Central memory CD8-positive, alpha-beta T cell (primary cell): ENCODE measurements at places on chromosomes 4 and X.

DNA sequence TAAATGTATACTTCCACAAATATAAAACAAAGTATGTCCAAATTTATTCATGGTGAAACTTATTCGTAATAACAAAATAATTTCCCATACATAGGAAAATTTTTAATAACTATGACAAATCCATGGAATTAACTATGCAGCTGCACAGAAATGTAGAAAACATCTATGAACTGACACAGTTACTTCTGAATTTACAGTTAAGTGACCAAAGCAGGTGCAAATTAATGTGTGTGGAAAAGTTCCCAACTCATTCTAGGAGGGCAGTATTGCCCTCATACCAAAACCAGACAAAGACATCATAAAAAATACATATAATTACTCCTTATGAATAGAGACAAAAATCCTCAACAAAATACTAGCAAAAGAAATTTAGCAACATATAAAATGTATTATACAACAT is 12.5 kb downstream of the LDOC1 start:
- H3K4me3 ChIP-seq: no peak overlapping the region
- no peaks in the 10 kb centered on the region for H3K4me1 ChIP-seq
- no peak for DNase-seq
- no peaks in the 10 kb centered on the region for H3K36me3 ChIP-seq
- no peaks in the 10 kb centered on the region for H3K27me3 ChIP-seq

GRCh38 chr4:153834901-153835300 is 46.0 kb upstream of the SFRP2 start:
- H3K27ac ChIP-seq: no peak overlapping the region
- no peak overlapping the region for H3K4me3 ChIP-seq
- H3K27me3 ChIP-seq: peaks cover 17% of the 10 kb centered on the region
- H3K4me1 ChIP-seq: no peaks in the 10 kb centered on the region

GRCh38 chr4:139593091-139593564 is 37.1 kb upstream of the SETD7 start:
- H3K27me3 ChIP-seq: peaks cover 39% of the 10 kb centered on the region
- no peaks in the 10 kb centered on the region for H3K36me3 ChIP-seq
- H3K27ac ChIP-seq: no peak overlapping the region
- H3K4me3 ChIP-seq: no peak overlapping the region
- no peaks in the 10 kb centered on the region for H3K4me1 ChIP-seq

DNA sequence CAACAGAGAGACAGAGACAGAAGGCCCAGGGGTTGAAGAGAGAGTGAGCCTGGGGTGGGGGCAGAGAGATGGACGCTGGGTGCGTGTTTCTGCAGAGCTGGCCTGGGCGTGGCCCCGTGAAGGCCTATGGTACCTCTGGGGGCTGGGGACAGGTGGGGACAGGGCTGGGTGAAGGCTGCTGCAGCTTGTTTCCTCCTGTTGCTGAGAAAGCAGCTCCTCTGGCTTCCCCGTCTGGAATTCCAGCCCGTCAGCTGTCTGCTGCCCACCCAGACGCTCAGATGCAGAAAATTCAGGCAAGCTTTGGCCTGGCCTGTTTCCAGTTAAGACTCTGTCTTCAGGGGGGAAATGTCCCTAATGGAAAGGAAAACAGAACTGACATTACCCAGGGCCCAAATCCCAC is 76.8 kb upstream of the PSAPL1 start:
- no peaks in the 10 kb centered on the region for H3K36me3 ChIP-seq
- H3K27ac ChIP-seq: no peak overlapping the region
- peaks cover 73% of the 10 kb centered on the region for H3K27me3 ChIP-seq
- no peak for DNase-seq
- no peak overlapping the region for H3K4me3 ChIP-seq

DNA sequence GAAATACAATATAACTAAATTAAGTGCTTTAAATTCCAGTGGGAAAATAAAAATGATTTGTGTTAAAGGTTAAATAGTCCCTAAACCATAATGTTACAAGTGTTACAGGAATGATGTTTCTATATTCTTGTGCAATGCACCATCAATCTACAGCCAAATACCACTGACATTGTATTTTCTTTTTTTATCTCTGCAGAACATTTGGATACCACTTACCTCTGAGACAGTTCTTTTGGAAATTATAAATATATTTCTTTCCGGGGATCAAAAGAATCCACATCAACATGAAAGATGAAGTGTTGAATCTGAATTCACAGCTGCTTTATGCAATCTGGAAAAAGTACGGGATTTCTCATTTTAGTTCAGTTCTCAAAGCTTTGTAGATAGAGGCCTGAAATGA is 518.3 kb upstream of the AGA start:
- no peaks in the 10 kb centered on the region for H3K36me3 ChIP-seq
- H3K27me3 ChIP-seq: no peaks in the 10 kb centered on the region
- no peak for DNase-seq
- H3K4me3 ChIP-seq: no peak overlapping the region

GRCh38 chr4:61934198-61934597 is 734.1 kb downstream of the ADGRL3 start:
- DNase-seq: no peak
- no peaks in the 10 kb centered on the region for H3K36me3 ChIP-seq
- no peak overlapping the region for H3K4me3 ChIP-seq
- no peak overlapping the region for H3K27ac ChIP-seq
- H3K27me3 ChIP-seq: no peaks in the 10 kb centered on the region
- H3K4me1 ChIP-seq: no peaks in the 10 kb centered on the region

GRCh38 chr4:150390531-150390910 is 191.4 kb upstream of the MAB21L2 start:
- H3K27ac ChIP-seq: no peak overlapping the region
- DNase-seq: no peak
- no peaks in the 10 kb centered on the region for H3K27me3 ChIP-seq
- H3K4me1 ChIP-seq: peaks cover 5% of the 10 kb centered on the region

DNA sequence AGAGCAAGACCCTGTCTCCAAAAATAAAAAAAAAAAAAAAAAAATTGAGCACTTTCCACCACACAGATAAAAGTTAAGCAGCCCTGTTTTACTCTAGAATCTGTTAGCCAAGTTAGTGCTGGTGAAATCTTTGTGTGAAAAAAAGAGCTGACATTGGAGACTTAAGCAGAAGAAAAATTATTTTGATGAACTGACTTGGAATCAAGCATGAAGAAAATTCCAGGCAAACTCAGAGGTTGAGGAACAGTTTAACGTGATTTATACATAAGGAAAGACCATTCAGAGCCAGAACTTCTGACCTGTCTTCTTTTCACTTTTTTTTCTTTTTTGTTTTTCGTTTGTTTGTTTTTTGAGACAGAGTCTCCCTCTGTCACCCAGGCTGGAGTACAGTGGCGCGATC is 79.6 kb upstream of the RBPJ start:
- H3K4me3 ChIP-seq: no peak overlapping the region
- no peaks in the 10 kb centered on the region for H3K4me1 ChIP-seq
- no peaks in the 10 kb centered on the region for H3K36me3 ChIP-seq
- H3K27ac ChIP-seq: no peak overlapping the region

GRCh38 chrX:2325076-2325784 is 175.5 kb downstream of the DHRSX start:
- no peaks in the 10 kb centered on the region for H3K27me3 ChIP-seq
- peaks cover 2% of the 10 kb centered on the region for H3K36me3 ChIP-seq
- H3K4me1 ChIP-seq: peaks cover 5% of the 10 kb centered on the region
- H3K27ac ChIP-seq: peak overlapping the region; percentile 0

GRCh38 chr4:7733801-7734650 is 205.6 kb downstream of the AFAP1 start:
- no peak overlapping the region for H3K27ac ChIP-seq
- no peaks in the 10 kb centered on the region for H3K36me3 ChIP-seq
- H3K27me3 ChIP-seq: peaks cover 19% of the 10 kb centered on the region
- no peak for DNase-seq
- H3K4me1 ChIP-seq: no peaks in the 10 kb centered on the region

DNA sequence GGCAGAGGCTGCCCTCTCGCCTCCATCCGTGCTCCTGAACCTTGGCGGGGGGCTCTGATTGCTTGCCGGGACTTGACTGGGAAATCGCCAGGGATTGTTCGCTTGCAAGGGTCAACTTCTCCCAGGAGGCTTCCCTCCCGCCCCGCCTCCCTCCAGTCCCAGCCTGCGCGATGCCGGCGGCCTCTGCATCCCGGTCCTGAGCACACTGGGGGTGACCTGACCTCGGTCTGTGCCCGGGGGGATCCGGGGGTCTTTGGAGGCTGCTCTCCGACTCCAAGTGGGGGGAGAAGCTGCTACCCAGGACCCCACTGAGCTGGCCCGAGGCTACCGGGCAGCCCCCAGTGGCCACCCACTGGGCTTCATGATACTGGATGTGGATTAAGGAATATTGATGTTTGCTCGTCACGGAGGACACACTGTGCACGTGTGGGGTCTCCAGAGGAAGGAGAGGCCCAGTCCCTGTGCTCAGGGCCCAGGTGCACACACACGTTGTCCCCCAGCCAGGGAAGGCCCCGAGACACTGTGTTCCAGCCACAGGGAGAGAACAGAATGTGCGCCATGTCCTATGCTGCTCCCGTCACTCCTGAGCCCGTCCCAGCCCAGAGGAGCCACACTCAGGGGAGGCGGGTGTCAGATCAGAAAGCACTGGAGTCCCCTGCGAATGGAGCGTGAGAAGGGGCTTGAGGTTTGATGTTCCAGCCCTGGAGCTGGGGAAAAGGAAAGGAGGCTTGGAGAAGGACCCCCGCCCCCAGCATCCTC is 55.9 kb upstream of the NKX1-1 start:
- H3K36me3 ChIP-seq: no peaks in the 10 kb centered on the region
- H3K4me3 ChIP-seq: no peak overlapping the region
- H3K27me3 ChIP-seq: peaks cover 38% of the 10 kb centered on the region
- no peak for DNase-seq
- H3K4me1 ChIP-seq: no peaks in the 10 kb centered on the region

GRCh38 chr4:104677116-104677515 is 182.4 kb upstream of the CXXC4 start:
- H3K27me3 ChIP-seq: no peaks in the 10 kb centered on the region
- H3K4me1 ChIP-seq: no peaks in the 10 kb centered on the region

- peak overlapping the region; percentile 84 for H3K27ac ChIP-seq
- peak; percentile 49 for DNase-seq
- no peaks in the 10 kb centered on the region for H3K27me3 ChIP-seq
- peak overlapping the region; percentile 75 for H3K4me3 ChIP-seq
These were observed 56.0 kb downstream of the TMEM131L start for GRCh38 chr4:153521999-153522801.

DNA sequence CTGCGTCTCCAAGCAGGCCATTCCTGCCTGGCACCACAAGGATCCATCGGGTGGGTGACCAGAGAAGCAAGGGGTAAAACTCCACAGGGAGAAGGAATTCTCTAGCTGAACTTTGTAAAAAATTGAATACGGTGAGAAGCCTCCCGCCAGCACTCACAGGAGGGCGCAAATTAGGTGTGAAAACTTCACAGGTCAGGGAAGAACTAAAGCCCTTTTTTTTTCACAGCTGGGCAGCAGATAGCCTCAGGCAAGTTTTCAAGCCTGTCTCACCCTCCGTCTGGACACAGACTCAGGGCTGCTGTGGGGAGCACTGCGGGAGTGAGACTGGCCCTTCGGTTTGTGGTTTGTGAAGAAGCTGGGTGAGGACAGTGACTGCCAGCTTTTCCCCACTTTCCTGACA is 224.1 kb upstream of the FGF16 start:
- no peak for DNase-seq
- H3K27me3 ChIP-seq: peaks cover 28% of the 10 kb centered on the region
- no peaks in the 10 kb centered on the region for H3K36me3 ChIP-seq
- H3K27ac ChIP-seq: no peak overlapping the region
- no peaks in the 10 kb centered on the region for H3K4me1 ChIP-seq

DNA sequence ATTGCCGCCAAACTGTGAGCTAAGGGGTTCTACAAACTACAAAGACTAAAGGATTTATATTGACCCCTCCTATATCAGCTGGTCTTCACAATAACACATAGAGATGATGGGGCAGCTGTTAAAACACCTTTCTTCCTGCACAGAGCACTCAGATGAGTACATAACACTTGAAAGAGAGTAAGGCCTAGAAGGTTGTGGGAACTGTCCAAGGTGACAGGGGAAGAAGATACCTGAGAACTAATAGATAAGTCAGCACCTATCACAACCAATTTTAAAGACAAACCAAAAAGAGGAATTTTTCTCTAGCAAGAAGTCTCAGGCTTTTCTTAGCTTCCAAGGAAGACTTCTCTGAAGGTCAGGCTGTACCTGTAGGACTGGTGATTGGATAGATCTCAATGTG is 19.1 kb upstream of the CXCL6 start:
- no peaks in the 10 kb centered on the region for H3K36me3 ChIP-seq
- H3K27me3 ChIP-seq: no peaks in the 10 kb centered on the region
- DNase-seq: no peak
- H3K4me1 ChIP-seq: no peaks in the 10 kb centered on the region
- no peak overlapping the region for H3K27ac ChIP-seq
